ENCODE measurements at places on chromosomes 2 and 18.

- no peak for DNase-seq
Measured at GRCh38 chr18:27871726-27872125, 305.2 kb downstream of the CDH2 start.

- DNase-seq = no peak
Measured at GRCh38 chr2:203683932-203684556, 22.4 kb upstream of the CD28 start.

- DNase-seq = no peak
Measured at GRCh38 chr18:22711192-22711685, 221.9 kb upstream of the RBBP8 start.

DNA sequence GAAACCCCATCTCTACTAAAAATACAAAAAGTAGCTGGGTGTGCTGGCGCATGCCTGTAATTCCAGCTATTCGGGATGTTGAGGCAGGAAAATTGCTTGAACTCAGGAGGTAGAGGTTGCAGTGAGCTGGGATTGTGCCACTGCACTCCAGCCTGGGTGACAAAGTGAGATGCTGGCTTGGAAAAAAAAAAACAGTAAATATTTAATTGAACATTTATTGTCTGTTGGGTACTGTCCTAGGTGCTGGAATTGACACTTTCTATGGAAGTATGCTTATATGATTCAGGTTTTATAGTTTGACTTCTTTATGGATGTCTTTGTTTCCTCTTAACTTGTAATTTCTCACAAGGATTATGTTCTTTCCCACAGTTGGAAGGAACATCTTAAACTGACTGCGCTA is 633.1 kb upstream of the SETBP1 start:
- no peak for DNase-seq

DNA sequence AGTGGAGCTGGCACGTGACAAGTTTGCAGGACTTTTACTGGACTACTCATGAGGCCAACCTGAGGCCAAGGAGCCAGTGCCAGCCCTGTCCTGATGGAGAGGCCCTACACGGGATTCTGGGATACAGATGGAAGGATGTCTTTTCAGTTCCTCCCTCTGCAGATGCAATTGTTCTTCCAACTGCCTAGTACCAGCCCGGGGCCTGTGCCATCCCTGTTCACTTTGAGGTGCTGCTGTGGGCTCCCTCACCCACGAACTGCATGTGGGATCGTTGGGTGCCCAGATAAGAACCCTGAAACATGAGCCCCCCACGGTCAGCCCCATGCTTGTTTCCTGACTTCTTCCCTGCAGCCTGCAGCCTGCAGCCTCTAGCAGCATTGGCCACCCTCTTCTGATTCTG is 25.3 kb upstream of the LAPTM4A start:
- no peak for DNase-seq

DNA sequence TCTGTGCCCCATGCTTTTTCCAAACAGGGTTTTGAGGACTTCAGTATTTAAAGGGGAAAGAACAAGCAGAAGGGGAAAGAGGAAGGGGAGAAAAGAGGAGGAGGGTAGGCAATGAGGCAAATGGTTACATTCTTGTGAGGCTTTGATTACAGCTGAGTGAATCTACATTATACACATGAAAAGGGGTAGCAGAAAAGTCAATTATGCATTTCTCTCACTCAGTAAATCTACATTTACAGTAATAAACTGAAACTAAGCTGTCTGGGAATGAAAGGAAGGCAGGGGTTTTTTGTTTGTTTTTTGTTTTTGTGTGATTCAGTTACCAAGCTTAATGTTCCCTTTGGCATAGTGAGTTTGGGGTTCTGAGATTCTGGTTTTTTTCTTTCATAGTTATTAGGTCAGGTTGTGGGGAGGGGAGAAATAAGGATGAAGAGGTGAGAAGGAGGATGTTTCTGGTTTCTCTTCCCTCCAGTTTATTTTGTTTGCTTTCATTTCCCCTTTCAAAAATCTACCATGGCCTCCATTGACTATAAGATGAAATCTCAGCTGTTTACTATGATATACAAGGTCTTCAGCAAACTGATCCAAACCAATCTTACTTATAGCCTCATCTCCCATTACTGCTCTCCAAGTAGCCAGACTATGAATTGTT is 18.7 kb downstream of the C18orf63 start:
- DNase-seq = no peak

- DNase-seq = no peak
Measured at GRCh38 chr2:12300019-12300602, 416.6 kb upstream of the TRIB2 start.

GRCh38 chr2:198116756-198117155 is 312.4 kb downstream of the PLCL1 start:
- no peak for DNase-seq

GRCh38 chr2:125125902-125126301 is 1100.8 kb downstream of the CNTNAP5 start:
- DNase-seq = no peak

DNA sequence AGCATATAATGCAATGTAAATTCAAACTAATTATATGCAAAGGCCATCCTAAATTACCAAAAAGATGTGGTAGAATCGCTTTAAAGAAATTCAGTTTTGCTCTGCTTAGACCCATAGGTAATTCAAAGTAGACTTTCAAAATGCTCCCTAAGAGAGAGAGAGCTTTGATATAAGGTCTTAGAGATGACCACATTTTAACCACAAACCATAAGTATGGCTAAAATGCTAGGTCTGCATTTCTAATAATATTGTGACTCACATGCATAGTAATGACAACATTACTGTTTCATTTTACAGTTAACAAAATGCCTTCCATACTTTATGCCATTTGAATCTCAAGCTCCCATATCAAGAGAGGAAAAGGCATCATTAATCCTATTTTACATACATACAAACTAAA is 144.5 kb downstream of the RAD51AP2 start:
- DNase-seq = no peak

- peak; percentile 8 for DNase-seq
Measured at GRCh38 chr2:134785659-134786430, 52.6 kb upstream of the ACMSD start.
